Gastrocnemius medialis (tissue), 4 donors: ENCODE measurements at places on chromosomes 1 and 21. TPM values are rescaled to one million over a fixed set of nuclear protein-coding genes. Genes with fewer than 3 reads are reported as not detected.
A peak's percentile ranks its signal among the peaks of the same experiment; 100 is the strongest.

EIF3I gene
- total RNA-seq, result 261 TPM

- peak overlapping the region; percentile 88 for H3K4me3 ChIP-seq
- no peak for DNase-seq
- H3K27me3 ChIP-seq, result no peaks in the 10 kb centered on the region
- no peaks in the 10 kb centered on the region for H3K36me3 ChIP-seq
- peak overlapping the region; percentile 89 for H3K27ac ChIP-seq
- H3K4me1 ChIP-seq, result peaks cover 38% of the 10 kb centered on the region
These were observed 1.8 kb downstream of the ARPC5 start for GRCh38 chr1:183633676-183634343.

GRCh38 chr1:28115267-28115666, 26.9 kb upstream of the EYA3 start:
- H3K27me3 ChIP-seq, result no peaks in the 10 kb centered on the region
- no peak for DNase-seq
- no peaks in the 10 kb centered on the region for H3K4me1 ChIP-seq

GJA4 gene
- 41.4 TPM for total RNA-seq

MRAP gene
- not detected for total RNA-seq

GRCh38 chr1:15107058-15107687, 46.4 kb upstream of the TMEM51 start:
- DNase-seq, result no peak
- no peak overlapping the region for H3K27ac ChIP-seq
- no peak overlapping the region for H3K4me3 ChIP-seq
- no peaks in the 10 kb centered on the region for H3K4me1 ChIP-seq
- no peaks in the 10 kb centered on the region for H3K27me3 ChIP-seq

- H3K4me3 ChIP-seq, result no peak overlapping the region
- peaks cover 6% of the 10 kb centered on the region for H3K4me1 ChIP-seq
- H3K36me3 ChIP-seq, result no peaks in the 10 kb centered on the region
- no peak overlapping the region for H3K27ac ChIP-seq
These were observed 337.9 kb downstream of the TBX15 start for GRCh38 chr1:118650107-118650807.

- no peak for DNase-seq
- H3K4me3 ChIP-seq, result no peak overlapping the region
- peak overlapping the region; percentile 42 for H3K27ac ChIP-seq
- peaks cover 28% of the 10 kb centered on the region for H3K36me3 ChIP-seq
- no peaks in the 10 kb centered on the region for H3K4me1 ChIP-seq
These were observed 7.4 kb downstream of the SLC16A4 start for GRCh38 chr1:110383251-110383990.

OR2L3 gene
- not detected for total RNA-seq

DNA sequence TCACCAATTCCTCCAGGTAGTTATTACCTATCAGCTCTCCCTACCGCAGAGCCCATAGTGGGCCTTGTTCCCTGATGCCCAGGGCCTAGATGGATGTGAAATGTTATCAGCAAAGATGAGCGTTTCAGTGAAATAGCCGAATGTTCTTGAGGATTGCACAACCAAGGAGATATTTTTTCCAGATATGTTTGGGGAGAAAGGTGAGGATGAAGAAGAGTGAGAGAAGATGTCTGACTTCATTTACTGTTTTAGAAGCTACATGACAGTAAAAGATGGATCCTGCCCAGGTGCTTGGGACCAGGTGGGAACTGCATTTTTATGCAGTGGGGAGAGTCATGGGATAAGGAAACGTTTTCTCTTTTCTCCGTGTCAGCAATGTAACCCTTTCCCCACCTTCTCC, 231.7 kb upstream of the C1orf174 start:
- H3K4me3 ChIP-seq, result no peak overlapping the region
- no peak for DNase-seq
- peaks cover 3% of the 10 kb centered on the region for H3K27me3 ChIP-seq
- H3K4me1 ChIP-seq, result no peaks in the 10 kb centered on the region

DNA sequence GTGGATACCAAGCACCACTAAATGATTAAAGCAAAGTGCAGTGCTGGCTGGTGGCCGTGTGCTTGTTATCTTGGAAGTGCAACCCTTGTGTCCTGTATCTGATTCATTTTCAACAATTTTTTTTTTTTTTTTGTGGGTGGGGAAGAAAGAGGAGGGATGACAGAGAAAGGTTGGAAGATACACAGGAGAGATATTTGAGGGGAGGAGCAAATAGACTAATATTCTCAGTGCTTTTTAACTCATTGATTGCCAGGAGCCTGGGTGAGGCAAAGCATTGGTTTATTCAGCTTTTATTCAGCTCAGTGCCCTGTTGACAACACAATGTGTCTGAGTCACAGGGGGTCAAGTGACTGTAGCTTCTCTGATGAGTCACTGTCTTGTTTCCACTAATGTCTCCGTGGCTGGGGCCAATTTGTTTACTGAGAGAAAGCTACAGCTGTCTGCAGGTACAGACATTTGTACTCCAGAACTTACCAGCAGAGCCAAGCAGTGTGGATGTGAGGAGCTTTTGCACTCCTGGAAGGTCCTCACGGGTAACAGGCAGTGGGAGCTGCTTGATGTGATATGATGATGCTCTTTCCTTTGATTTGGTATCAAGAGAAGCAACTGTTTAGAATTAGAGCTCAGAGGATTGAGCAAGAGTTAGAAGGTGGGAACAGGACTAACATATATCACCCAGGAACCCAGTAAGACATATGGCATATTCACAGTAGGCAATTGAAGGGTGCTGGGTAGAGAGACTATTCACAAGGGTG, 23.6 kb upstream of the DNM3 start:
- peak; percentile 67 for DNase-seq
- no peaks in the 10 kb centered on the region for H3K27me3 ChIP-seq
- no peak overlapping the region for H3K4me3 ChIP-seq
- H3K36me3 ChIP-seq, result no peaks in the 10 kb centered on the region
- peak overlapping the region; percentile 63 for H3K27ac ChIP-seq

GRCh38 chr21:45136927-45137611, 62.7 kb downstream of the ADARB1 start:
- H3K4me1 ChIP-seq, result peaks cover 46% of the 10 kb centered on the region
- no peaks in the 10 kb centered on the region for H3K27me3 ChIP-seq
- peak; percentile 86 for DNase-seq
- no peaks in the 10 kb centered on the region for H3K36me3 ChIP-seq
- no peak overlapping the region for H3K27ac ChIP-seq

DNA sequence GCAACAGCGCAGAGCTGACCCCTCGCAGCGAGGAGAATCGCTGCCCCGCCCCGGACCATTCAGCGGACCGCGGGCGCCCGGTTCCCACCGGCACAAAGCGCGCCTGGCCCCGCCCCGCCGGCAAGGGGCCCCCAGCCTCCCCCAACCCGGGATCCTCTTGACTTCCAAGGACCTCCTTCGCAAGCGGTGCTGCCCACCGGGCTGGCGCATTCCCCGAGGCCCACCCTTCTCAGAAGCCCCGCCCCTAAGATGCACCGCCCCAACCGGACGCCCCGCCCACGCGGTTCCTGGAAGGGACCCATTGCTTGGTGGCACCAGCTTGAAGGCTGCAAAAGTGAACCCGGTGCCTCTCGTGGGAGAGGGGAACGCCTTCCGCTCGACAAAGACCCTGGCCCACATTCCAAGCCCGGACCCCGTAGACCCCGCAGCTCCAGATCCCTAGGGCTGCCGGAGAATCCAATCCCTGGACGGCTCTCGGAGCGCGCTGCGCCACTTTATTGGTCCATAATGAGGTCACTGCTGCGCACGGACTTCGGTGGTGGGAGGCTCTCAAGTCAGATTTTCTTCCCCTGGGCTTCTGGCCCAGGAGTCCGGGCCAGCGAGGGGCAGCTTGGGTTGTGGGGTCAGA, 2.0 kb downstream of the HES3 start:
- H3K4me3 ChIP-seq, result no peak overlapping the region
- peaks cover 3% of the 10 kb centered on the region for H3K4me1 ChIP-seq
- no peaks in the 10 kb centered on the region for H3K36me3 ChIP-seq
- no peak overlapping the region for H3K27ac ChIP-seq

GRCh38 chr1:221765527-221765926, 23.6 kb upstream of the DUSP10 start:
- H3K27ac ChIP-seq, result no peak overlapping the region
- H3K36me3 ChIP-seq, result no peaks in the 10 kb centered on the region
- no peaks in the 10 kb centered on the region for H3K4me1 ChIP-seq
- no peak for DNase-seq

GRCh38 chr1:147267711-147268110, 25.2 kb downstream of the CHD1L start:
- no peak overlapping the region for H3K4me3 ChIP-seq
- no peaks in the 10 kb centered on the region for H3K27me3 ChIP-seq
- H3K36me3 ChIP-seq, result peaks cover 81% of the 10 kb centered on the region
- DNase-seq, result no peak

DNA sequence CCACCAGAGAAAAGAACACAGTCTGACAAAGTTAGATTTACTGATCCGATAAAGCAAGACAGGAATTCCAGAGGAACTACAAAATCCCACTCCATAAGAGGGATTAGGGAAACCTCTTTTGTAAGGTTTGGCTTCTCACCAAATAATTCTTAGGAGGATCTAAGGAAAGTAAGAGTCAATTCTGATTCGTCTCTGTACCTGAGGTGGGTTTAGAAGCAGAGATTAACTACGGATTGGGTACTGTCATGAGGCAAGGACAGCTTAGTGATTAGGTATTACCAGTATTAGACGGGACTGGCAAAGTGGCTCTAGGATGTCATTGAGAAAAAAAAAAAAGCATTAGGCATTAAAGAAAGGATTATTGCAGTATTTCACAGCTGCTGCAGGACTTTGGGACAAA, 371.7 kb upstream of the BRINP3 start:
- no peaks in the 10 kb centered on the region for H3K36me3 ChIP-seq
- no peaks in the 10 kb centered on the region for H3K27me3 ChIP-seq
- H3K4me1 ChIP-seq, result no peaks in the 10 kb centered on the region
- no peak overlapping the region for H3K4me3 ChIP-seq

DNA sequence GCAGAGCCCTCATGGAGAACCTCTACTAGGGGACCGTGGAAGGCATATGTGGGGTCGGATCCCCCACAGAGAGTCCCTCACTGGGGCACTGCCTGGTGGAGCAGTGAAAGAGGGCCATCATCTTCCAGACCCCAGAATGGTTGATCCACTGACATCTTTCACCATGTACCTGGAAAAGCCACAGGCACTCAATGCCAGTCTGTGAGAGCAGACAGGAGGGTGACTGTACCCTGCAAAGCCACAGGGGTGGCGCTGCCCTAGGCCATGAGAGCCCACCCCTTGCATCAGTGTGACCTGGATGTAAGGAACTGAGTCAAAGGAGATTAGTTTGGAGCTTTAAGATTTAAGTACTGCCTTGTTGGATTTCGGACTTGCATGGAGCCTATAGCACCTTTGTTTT, 1276.7 kb upstream of the PRMT6 start:
- no peak for DNase-seq
- H3K36me3 ChIP-seq, result no peaks in the 10 kb centered on the region
- no peak overlapping the region for H3K4me3 ChIP-seq
- no peak overlapping the region for H3K27ac ChIP-seq
- H3K27me3 ChIP-seq, result no peaks in the 10 kb centered on the region
- no peaks in the 10 kb centered on the region for H3K4me1 ChIP-seq

DNA sequence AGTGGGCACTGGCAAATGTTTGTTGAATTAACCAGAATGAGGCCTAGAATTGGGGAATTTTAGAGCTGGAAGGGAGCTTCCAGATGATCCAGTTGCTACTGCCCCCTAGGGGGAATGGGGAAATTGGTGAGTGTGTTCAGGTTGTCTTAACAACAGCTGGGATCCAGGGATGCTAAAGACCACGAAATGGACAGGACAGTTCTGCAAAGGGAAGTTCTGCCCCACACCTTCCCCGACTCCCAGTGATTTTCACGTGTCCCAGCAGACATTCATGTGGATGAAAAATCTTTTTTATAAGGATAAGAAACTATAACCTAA, 33.9 kb downstream of the TRIM62 start:
- H3K27ac ChIP-seq, result no peak overlapping the region
- peaks cover 10% of the 10 kb centered on the region for H3K36me3 ChIP-seq
- DNase-seq, result no peak
- H3K4me1 ChIP-seq, result peaks cover 9% of the 10 kb centered on the region
